MG63 (cell line): ENCODE measurements at places on chromosomes 5 and 9. TPM values are rescaled to one million over a fixed set of nuclear protein-coding genes. Genes with fewer than 3 reads are reported as not detected.

- DNase-seq, result no peak
Observed at GRCh38 chr5:125316391-125316790, 570.0 kb upstream of the ZNF608 start.

DNA sequence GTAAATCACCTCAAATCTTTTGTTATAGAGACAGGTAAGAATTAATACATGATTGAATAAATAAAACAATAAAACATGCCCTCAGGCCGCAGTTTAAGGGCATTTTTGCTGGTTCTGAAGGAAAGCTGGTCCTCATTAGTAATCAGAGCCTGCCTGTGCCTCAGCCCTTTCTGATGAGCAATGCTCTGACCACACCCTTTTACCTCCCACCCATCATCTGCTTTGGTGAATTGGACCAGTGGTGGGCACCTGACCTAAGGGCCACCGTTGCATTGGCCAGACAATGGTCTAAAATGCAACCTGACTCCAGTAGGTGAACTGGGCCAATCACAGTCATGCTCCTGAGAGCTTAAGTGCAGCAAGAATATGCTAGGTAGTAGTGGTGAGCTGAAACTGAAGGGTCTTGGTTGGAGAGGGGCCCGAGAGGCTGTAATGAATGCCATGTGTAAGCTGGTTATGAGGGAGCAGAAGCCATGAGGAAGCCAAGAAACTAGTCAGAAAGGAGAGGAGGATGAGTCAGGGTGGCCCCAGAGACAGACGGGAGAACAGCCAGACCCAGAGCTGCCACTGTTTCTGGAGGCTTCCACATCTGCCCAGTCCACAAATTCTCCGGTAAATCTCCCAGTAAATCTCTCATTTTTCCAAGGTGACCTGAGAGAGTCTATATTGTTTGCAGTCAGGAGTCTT is 45.5 kb upstream of the ZSWIM6 start:
- DNase-seq, result peak; percentile 68

GRCh38 chr9:426264-426663 is 211.6 kb downstream of the DOCK8 start:
- no peak for DNase-seq

The TOR4A gene
- 2.3 and 2.9 TPM in 2 replicates for total RNA-seq
